ENCODE measurements at places on chromosomes 12 and 14. TPM values are rescaled to one million over a fixed set of nuclear protein-coding genes. Genes with fewer than 3 reads are reported as not detected.

Gene P2RX7
- total RNA-seq, result 6.8 TPM

- DNase-seq, result no peak
Measured at GRCh38 chr12:71548893-71549292, 109.3 kb downstream of the LGR5 start.

Gene GLIPR1L2
- total RNA-seq, result 0.91 TPM

- no peak for DNase-seq
Measured at GRCh38 chr14:46048127-46048526, 603.5 kb downstream of the RPL10L start.

Gene STYK1
- total RNA-seq, result not detected

DNA sequence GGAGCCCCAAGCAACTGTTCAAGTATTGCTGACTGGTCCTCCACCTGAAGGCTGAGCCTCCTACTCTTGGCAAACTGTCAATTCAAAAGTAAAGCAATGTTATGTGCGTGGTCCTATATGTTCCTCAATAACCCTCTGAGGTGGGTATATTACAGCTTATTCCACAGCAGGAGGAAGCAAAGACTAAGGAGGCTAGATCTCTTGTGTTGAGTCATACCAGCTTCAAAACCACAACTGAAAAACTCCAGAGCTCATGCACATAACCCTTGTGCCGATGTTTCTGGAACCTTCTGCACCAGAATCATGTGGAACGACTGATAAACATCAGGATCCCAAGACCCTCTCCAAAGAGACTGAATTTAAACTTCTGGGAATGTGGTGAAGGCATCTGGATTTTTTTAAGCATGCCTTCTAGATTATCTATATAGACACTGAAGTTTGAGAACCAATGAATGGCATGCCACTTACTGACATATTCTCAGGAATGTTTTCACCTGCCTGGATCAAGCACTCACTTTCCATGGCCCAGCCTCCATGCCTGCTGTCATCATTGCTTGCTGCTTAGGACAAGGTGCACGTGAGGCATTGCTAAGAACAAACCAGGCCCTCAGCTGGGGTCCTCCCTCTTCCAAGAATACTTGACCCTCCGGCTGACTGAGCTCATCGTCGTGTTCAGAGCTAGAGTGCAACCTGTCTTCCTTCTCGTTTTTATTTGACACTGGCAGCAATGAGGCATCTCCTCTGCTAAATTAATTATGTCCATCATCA lies 194.7 kb downstream of the BCL11B start:
- DNase-seq, result no peak

- DNase-seq, result no peak
Measured at GRCh38 chr12:5582018-5582417, 150.1 kb downstream of the NTF3 start.

Gene MYH6
- total RNA-seq, result not detected

DNA sequence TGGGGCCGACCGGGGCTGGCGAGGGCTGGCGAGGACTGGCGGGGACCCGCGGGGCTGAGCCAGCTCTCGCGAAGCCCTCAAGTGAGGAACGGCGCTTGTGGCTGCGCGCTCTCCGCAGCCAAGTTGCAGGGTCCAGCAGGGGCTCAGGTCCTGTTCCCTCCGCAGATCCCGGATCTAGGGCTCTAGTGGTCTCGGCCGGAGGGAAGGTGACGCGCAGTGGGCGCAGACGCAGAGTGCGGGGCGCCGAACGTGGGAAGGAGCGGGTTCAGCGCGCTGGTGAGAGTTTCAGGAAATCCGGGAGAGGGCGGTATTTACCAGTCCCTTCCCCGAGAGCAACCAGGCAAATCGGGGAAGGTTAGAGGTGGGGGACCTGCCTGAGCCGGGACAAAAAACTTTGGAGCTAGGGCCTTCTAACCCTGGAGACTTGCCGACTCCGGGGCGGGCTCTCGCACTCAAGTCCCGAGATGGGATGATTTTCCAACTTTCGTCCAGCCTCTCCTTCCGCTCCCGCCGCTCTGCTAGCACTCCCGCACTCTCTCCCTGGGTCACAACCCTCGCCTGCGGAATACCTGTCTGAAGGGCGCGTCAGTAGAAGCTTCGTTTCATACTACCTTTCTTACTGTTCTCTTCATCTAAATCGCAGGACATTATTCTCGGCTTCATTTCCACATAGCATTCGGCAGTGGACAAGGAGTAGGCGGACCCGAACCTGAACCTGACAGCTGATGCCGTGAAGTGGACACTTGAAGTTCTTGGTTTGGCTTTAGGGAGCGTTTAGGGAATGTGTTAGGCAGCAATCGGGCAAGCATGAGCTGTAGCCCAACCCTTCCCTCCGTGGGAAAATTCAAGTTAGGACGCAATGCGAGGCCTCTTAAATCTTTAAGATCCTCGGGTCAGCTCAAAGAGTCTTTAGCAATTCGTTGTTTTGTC lies 13.6 kb upstream of the PAX9 start:
- no peak for DNase-seq

Gene AVPR1A
- total RNA-seq, result not detected

DNA sequence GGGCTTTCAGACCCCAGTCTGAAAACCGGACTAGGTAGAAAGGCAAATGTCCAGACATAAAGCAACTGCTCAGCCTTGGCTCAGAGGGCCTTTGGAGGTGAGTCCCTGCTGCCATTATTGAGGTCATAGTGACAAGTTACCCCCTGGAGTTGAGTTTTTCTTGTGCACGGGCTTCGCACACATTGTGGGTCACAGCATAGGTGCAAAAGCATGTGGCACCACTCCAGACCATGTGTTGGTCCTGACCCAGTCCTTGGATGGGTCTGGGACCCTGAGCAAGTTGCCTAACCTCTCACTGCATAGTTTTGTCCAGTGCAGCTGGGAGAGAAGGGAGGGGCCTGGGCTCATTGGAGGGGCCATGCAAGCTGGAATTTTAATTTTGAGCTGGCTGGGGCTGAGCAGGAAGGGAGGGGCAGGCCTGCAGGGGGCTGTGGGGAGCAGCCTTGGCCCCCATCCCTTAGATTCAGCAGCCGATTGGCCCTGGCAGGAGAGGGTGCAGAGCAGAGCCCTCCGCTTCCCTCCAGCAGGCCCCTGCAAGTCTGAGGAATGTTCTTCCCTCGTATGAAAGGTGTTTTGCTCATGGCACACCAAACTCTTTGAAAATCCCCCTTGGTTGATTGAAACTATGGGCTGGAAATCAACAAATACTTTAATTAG lies 4.2 kb upstream of the KRT5 start:
- DNase-seq, result no peak

GRCh38 chr14:21997300-21997699 lies 323.7 kb upstream of the OR4E1 start:
- DNase-seq, result no peak

DNA sequence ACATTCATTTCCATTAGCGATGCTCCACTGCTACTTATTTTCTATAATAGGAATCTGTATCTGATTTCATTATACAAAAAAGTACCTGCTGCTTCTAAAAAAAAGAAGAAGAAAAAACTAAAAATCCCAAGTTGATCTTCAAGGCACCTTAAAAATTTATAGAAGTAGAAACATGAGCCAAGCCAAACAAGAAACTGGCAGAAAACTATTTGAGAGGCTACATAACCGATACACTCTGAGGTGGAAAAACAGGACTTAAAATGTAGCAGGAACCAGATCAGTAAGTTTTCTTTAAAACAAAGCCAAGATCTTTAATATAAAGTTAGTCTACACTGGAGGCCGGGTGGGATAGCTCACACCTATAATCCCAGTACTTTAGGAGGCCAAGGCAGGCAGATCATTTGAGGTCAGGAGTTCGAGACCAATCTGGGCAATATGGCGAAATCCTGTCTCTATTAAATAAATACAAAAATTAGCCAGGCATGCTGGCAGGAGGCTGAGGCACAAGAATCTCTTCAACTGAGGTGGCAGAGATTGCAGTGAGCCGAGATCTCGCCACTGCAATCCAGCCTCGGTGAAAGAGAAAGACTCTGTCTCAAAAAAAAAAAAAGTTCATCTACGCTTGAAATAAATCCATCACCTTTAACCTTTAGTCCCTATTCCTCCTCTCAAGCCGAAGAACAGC lies 278.6 kb downstream of the MED13L start:
- DNase-seq, result no peak

Gene TAS2R46
- 2.1 TPM for total RNA-seq

DNA sequence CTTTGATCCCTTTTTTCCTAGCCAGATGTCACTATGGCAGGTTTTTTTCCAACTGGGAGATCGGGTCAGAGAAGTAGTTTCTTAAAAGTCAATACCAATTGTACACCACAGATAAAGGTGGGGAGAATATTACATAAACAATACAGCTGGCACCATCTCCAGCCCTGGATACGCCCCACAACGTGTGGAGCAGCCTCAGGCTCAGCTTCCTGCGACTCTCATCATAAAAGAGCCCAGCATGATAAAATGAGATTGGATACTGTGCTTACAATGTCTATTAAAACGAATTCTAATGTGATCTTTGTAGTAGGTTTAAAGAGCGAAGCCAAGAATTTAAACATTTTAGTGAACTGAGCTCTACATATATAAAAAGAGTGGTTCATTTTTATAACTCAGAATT lies 21.5 kb downstream of the EFCAB11 start:
- DNase-seq, result no peak

Gene MMP14
- 3.5 TPM for total RNA-seq

DNA sequence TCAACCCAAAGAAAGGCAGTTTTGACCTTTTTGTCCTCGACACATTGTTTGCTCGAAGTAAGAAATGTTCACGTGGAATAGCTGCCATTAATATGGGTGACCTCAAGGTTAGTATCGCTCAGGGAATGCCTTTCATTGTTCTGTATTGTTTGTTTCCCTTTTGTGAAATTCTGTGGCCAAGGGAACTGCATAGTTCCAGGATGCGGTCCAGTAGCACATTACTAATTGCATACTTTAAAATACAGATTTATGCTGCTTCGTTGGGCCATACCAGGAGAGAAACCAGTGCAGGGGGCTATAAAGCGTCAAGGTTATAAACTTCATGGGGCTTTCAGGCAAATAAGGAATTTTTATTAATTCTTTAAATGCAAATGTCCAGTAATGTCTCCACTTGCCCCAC lies 73.3 kb upstream of the USP44 start:
- no peak for DNase-seq

DNA sequence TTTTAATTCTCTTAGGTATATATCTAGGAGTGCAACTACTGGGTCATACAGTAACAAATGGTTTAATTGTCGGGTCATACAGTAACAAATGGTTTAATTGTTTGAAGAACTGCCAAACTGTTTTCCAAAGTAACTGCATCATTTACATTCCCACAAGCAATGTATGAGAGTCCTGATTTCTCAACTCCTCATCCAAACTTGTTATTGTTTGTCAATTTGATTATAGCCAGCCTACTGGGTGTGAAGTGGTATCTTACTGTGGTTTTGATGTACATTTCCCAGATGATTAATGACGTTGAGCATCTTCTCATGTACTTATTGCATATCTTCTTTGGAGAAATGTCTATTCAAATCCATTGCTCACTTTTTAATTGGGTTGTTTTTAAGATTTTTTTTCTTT lies 67.6 kb upstream of the CFL2 start:
- DNase-seq, result no peak

Gene KANSL2
- total RNA-seq, result 67.4 TPM

- no peak for DNase-seq
Measured at GRCh38 chr14:59262717-59263454, 74.4 kb downstream of the DAAM1 start.

DNA sequence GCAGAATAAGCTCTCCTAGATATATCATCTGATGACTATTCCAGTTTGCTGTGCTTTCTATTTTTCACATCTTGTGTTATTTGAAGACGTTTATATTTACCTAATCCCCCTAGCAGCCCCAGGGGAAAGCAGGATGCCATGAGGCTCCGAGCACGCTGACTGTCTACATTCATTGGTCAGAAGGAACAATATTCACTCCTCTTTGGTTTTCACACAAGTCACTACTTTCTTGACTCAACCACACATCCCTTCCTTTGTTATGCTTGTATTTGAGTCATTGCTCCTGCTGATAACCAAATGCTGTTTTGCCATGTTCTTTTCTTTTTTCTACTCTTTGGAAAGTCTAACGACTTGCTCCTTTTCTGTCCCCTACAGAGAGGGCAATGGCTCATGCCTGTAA lies 86.5 kb upstream of the SLC38A2 start:
- DNase-seq, result no peak

Gene SIX1
- not detected for total RNA-seq

Gene PLBD1
- 0.87 TPM for total RNA-seq
